Stimulated activated CD8-positive, alpha-beta memory T cell treated with anti-CD3 and anti-CD28 coated beads, Interleukin-4, amount 100 ng/mL, for 48 hours (primary cell): ENCODE measurements at places on chromosomes 13 and 19.

DNA sequence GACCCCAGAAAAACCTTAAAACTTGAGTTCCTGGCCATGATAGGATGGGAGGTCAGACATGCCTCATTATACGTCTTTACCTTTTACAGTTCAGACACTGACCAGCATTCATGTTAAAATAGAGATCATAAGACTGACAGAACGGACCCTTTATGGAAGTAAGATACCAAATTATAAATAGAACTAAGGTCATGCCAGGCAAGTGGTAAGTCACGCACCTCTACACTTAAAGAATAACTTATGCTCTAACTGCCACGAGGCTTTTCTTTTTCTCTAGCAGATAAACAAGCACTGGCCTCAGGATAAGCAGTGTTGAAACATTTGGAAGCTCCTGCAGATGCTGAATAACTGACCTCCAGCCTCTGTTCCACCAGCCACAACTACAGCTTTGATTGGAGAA is 28.4 kb downstream of the GPR42 start:
- DNase-seq = no peak

DNA sequence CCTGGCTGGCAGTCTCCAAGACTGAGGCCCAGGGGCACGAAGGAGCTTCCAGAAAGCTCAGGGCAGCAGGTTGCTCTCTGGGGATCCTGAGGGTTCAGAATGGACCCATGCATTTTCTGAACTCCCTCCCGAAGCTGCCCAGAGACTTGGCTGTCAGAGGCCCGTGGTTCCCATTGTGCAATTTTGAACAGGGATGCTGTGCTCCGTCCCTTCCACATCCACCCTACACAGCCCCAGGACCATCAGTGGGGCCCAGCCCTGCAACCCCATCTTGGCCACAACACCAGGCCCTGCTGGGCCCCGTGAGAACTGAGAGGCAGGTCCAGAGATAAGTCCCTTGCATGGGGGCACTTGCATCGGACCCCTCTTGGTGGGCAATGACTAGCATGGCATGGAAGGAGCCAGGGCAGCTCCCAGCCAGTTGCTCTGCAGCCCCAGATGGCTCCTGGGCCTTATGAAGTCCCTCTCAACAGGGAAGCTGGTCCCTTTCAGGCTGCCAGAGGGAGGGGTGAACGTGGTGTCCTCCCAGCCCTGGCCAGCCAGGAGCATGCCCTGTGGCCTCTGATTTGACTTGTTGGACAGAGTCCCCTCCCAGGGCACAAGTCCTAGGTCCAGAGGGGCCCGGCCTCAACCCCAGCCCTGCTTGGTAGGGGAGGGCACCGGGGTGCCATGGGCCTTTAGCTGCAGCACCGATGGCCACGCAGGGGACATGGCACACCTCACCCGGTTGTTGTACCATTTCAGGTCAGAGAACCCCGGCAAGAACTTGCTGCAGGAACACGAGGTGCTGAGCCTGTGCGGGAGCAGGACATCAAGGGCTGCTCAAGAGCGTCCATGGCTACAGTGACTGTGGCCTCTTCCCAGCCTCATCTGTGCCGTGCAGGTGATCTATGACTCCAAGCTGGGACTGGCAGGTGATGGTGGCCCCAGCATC is 17.3 kb upstream of the ZNF14 start:
- DNase-seq = peak; percentile 15

DNA sequence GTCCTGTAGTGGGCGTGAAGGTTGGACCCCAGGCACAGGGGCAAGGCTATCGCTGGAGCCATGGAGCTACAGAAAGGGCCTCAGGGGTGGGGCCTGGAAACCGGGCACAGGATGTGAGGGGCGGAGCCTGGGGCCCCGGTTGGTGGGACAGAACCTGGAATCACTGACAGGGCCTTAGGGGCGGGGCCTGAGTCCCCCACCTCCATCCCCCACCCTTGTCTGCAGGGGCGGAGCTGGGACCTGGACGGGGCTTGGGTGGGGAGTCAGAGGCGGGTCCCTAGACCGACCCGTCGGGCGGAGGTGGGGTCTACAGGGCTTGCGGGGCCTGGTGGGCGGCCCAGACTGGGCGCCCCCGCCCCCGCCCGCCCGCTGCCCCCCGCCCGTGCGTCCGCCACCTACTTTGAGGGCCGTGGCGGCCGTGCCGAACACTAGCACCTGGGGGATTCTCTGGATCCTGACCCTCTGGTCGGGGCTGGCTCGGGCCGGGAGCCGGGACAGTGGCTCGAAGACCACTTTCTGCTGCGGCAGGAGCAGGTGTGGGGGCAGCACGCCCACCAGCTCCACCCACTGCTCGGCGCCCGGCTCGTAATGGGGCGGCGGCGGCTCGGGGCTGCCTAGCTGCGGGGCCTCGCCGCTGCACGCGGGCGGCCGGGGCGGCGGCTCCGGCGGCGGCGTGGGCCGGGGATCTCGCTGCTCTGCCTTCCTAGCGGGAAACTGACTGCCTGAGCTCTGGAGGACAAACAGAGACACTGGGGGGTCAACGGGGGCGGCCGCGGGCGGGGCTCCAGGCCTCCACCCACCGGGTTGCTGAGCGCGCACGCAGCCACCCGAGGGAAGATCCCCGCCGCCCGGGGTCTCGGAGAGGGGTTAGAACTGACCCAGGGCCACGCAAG is 26.3 kb downstream of the DCAF15 start:
- peak; percentile 69 for DNase-seq

DNA sequence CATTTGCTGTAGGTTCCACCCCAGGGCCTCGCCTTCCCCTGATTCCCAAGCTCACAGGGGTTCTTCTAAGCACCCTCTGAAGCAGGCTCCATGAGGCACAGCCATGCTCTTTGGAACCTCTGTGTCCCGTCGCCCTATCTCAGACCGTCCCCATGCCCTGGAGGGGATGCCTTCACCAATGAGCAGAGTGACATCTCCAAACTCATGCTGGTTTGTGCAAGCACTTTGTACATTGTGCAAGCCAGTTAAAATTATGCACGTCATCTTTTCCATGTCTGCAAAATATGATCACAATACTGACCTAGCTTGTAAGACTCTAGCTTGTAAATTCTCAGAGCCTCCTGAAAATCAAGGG is 46.5 kb upstream of the RAP2A start:
- no peak for DNase-seq

- no peak for DNase-seq
These were observed 793.7 kb upstream of the SLITRK5 start for GRCh38 chr13:86877441-86877840.

- DNase-seq = no peak
These were observed 251.7 kb upstream of the ARGLU1 start for GRCh38 chr13:106819413-106820180.

DNA sequence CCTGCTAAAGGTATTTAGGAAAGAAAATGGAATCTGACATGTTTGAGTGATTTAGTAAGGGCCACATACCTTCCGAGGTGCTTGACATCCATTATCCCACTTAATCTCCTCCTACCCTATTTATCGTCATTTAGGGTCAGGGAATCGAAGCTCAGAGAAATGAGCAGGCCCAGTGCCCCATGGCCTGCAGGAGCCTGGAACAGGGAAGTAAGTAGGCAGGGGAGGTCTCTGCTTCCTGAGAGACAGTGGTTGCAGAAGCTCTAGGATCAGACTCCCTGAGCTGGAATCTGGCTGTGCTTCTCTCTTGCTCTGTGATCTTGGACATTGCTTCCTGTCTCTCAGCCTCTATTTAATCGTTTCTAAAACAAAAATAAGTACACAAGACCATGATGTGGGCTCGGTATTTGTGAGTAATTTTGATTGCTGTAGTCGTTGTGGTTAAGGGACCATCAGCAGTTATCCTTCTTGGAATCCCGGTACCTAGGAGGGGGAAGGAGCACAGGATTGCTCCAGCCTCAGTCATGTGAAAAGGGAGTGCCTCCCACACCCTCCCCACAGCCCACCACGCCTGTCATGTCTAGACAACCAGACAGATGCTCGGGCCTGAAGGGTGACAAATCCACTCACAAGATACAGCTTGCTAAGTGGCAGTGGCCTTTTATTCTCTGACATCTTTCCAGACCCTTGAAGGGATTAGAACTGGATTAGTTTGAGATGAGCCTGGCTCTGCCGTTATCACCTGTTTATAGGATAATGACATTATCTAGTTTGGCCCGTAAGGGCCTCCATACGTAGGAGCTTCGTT is 169.2 kb upstream of the TSHZ3 start:
- DNase-seq = no peak

DNA sequence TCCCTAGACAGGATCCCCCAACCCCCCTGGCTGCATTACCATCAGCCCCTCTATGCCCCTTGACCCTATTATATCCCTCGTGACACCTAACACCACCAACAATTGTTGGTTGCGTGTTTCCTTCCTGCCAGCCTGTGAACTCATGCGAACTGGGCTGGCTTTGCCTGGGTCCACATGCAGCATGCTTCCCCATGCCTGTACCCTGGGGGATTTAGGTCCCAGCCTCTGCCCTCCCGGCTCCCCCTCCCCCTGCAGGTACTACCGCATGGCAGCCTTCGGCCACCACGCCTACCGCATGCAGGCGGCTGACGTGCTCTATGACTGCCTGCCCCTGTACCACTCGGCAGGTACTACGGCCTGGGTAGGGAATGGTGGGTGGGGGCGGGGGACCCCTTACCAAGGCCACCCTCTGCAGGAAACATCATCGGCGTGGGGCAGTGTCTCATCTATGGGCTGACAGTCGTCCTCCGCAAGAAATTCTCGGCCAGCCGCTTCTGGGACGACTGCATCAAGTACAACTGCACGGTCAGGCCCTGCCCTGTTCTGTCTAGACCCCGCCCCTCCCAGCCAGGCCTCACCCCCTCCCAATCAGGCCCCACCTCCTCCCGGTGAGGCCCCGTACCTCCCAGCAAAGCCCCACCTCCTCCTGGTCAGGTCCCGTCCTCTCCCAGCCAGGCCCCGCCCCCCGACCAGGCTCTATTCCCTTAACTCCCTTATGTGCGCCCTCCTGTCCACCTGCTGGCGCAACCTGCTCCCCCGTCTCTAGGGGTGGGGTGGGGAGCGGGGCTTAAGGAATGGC is 18.5 kb downstream of the SLC27A1 start:
- DNase-seq = peak; percentile 93

- no peak for DNase-seq
These were observed 2.3 kb upstream of the KBTBD7 start for GRCh38 chr13:41196620-41197019.

DNA sequence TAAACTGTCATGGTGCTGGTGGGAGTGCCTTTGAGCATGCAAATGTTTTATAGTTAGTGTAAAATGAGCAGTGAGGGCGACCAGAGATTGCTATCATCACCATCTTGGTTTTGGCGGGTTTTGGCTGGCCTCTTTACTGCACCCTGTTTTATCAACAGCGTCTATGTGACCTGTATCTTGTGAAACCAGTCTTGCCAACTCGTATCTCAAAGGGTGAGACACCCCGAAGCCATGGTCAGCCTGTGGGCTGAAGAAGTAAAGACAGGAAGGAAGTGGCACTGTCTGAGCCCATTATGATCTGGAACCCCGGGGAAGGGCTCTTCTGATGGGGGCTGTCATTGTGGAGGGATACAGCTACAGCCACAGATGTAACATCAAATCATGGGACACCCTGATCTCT is 81.5 kb upstream of the FAM216B start:
- DNase-seq = no peak

GRCh38 chr19:3636962-3637361 is 10.4 kb upstream of the CACTIN start:
- DNase-seq = no peak

DNA sequence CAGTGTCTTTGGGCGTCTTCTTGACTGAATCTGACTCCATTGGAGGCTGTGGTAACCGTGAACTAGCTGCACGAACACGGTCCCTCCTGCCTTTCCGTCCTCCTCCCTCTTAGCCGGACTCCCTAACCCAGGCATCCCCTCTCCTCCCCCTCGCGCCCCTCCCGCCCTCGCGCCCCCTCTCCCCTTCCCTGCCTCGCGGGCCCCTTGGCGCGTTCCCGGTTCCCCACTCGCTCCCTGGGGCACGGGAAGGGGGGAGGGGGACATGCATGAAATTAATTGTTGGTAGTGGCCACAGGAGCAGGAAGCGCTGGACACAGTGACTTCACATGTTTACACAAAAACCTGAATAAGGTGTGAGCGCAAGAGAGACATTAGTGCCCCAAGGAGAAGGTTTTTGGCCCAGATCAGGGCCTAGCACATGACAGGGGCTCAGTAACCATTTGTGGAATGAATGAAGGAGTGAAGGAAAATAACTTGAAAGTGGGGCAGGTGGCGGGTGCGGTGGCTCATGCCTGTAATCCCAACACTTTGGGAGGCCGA is 279 bp downstream of the DMRTC2 start:
- no peak for DNase-seq

GRCh38 chr13:84605927-84606326 is 723.7 kb upstream of the SLITRK1 start:
- no peak for DNase-seq

- no peak for DNase-seq
These were observed 412.7 kb upstream of the MIR17HG start for GRCh38 chr13:90934741-90935140.

GRCh38 chr19:54426291-54426931 is 11.1 kb downstream of the TTYH1 start:
- no peak for DNase-seq

DNA sequence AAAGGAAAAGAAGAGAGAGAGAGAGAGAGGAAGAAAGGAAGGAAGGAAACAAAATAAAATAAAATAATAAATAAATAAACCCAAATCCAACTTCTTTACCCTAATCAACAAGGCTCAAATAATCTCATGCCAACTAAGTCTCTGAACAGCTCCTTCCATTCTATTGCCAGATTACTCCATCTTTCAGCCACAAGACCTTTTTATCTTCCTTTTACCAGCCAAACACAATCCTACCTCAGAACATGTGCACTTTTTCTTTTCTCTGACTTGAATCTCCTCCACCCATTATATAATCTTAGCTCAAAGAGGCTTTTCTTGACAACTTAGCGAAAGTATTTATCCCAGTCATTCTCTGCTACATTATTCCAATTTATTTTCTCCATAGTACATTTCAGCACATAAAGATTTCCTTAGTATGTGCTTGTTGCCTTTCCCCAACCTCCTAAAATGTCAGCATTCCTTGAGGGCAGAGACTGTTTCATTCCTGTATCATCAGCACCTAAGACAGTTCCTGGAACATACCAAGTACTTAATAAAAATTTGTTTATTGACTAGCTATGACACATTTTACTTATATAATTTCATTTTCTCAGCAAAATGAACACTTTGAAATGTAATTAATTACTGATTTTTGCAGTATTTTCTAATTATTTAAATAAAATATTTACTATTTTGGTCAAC is 33.5 kb upstream of the USPL1 start:
- DNase-seq = no peak

DNA sequence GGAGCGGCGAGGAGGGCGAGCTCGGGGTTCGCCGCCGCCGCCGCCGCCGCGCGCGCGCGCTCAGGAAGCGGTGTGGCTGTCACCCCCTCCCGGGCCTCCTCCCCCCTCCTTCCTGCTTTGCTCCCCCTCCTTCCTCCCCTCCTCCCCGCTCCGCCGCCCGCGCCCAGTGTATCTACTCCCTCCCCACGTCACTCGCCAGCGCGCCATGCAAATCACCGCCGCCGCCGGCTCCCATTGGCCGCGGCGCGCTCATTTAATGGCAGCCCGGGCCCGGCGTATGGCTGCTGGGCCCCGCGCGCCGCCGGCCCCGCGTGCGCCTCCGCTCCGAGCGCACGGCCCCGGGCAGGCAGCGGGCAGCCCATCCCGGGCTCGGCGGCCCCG is 335 bp upstream of the SOX1 start:
- peak; percentile 68 for DNase-seq

GRCh38 chr19:42078058-42078457 is 2.1 kb downstream of the ZNF574 start:
- no peak for DNase-seq

GRCh38 chr19:45717983-45718650 is 12.6 kb downstream of the FBXO46 start:
- DNase-seq = no peak

GRCh38 chr19:38544569-38545315 is 73.0 kb downstream of the MAP4K1 start:
- no peak for DNase-seq
